ENCODE measurements at places on chromosomes 7 and 10.

GRCh38 chr7:19665399-19666008 is 43.3 kb downstream of the POLR1F start:
- peak; percentile 37 for DNase-seq

DNA sequence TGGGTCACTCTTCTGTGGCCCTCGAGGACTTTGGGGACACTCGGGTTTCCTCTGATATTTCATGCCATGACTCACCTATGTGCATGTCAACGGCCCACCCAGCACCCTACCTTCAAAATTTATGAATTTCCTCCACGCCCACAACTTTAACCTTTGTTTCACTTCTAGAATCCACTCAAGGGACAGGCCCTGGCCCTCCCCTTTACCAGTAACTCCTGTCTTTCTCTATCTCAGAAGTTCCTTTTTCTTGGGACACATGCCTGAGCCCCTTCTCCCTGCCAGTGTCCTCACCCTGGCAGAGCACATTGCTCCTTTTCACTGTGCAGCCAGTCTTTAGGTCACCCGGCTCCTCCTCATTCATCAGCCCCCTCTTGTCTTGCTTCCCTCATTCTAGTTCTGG is 282.5 kb upstream of the KLF6 start:
- no peak for DNase-seq

DNA sequence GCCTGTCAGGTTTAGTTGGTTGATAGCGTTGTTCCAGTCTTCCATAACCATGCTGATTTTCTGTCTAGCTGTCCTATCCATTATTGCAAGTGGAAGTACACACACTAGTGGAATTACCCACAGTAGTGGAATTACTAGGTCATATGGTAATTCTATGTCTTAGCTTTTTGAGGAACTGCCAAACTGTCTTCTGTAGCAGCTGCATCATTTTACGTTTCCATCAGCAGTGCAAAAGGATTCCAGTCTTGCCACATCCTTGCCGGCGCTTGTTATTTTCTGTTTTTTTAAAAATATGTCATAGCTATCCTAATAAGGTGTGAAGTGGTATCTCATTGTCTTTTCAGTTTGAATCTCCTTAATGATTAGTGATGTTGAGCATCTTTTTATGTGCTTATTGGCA is 17.2 kb upstream of the RHBDD2 start:
- no peak for DNase-seq

DNA sequence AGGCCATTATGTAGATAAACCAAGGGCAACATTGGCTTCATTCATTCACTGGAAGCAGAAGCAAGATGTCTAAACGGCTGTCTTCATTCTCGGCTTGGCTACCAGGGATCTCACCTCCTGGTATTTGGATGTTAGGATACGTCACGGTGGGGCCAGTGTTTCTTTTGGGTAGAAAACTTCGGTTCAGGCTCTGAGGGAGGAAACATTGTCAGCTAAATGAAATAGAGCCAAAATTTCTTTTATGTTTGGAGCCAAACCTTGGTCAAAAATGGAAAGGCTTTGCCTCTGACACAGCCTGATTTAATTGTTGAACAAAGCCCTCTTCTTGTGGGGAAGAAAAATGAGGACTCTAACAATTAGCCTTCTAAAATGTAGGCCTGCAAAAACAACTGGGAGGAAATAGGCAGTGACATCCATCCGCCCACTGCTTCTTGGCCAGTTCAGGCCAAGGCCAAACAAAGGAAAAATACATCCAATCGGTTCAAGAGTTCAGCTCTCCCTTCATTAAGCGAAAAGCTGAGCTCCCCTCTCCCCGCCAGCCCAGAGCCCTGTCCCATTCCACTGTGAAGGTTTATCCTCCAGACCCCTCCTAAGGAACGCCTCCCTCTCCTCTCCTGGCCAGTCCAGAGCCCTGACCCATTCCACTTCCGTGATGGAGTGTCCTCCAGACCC is 44.4 kb downstream of the PFKFB3 start:
- no peak for DNase-seq

All from hepatocyte (in vitro differentiated cells).